ENCODE measurements at places on chromosomes 1 and 21.

DNA sequence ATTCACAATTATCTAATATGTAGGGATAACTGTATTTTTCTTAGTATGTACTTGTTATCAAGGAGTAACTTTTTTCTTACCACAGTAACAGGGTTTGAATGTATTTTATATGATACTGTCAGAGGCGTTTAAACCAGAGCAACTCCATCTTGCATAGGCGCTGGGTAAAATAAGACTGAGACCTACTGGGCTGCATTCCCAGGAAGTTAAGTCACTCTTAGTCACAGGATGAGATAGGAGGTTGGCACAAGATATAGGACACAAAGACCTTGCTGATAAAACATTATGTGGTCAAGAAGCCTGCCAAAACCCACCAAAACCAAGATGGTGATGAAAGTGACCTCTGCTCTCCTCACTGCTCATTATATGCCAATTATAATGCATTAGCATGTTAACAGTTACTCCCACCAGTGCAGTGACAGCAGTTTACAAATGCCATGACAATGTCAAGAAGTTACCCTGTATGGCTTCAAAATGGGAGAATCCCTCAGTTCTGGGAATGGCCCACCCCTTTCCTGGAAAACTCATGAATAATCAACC, 64.8 kb downstream of the RPE65 start:
- DNase-seq: no peak

GRCh38 chr1:202807451-202807925, 733 bp downstream of the KDM5B start:
- DNase-seq: peak; percentile 74

DNA sequence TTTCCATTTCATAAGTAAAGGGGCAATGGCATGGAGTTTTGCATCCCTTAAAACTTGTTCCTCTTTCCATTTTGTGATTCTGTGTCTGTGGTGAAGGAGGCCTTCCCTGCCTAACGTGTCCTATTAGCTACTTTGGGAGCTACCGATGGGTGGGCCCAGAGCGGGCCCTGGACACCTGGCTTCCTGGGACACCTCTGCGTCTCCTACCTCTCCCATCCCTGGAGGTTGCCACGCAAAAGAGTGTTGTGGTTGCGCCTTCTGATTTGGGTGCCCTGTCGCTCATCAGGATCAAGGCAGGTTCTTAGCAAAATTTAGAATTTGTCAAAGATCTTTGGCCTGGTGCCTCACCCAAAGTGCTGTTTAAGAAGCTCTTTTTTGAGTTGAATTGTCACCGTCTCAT, 116.4 kb upstream of the CACNA1E start:
- no peak for DNase-seq

GRCh38 chr1:69497441-69498221, 70.1 kb upstream of the LRRC7 start:
- DNase-seq: no peak

- DNase-seq: no peak
Observed at GRCh38 chr1:84797603-84798002, 95.4 kb downstream of the LPAR3 start.

DNA sequence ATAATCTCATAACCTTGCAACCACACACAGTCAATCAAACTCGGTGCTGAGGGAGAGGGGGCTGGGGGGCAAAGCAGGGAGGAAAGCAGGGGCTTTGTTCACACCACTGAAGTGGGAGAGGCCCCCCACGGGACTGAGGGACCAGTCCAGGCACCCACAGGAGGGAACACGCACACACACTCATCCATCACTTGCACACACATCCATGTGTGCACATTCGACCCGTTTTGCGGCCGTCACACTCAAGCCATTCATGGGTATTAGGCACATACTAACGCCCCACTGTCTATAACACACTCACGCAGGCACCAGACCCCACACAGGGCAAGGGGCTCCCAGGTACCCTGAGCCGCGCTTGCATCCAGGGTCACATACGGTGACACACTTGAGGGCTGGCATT, 14.0 kb downstream of the EFNA3 start:
- DNase-seq: no peak

DNA sequence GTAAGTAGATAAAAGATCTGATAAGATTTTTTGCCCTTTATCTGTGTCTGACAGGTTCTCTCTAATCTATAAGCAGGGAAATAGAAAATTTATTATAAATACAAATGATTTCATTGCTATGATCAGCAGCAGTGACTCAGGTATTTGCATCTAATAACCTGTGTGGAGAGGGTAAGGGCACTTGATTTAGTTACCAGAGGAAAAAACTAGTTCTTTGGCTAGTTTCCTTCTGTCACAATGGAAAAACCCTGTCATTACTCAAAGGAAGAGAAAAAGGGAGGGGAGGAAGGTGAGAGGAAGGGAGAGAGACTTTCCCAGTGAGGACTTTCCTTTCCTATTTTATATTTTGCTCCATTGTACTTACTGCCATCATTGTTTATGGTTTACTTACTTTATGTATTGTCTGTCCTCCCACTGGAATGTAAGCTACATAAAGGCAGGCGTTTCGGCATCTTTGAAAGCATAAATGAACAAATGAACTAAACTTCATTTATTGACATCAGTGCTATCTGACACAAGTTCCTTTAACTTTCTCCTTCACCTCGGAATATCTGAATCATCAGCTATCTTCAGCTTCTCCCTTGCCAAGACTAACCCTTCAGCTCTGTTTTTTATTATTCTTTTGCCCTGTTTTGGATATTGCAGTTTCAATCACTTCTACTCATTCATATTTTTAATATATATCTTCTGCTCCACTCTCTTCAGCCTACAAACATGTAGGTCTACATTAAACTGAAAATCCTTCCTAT, 34.9 kb downstream of the WDR3 start:
- no peak for DNase-seq

DNA sequence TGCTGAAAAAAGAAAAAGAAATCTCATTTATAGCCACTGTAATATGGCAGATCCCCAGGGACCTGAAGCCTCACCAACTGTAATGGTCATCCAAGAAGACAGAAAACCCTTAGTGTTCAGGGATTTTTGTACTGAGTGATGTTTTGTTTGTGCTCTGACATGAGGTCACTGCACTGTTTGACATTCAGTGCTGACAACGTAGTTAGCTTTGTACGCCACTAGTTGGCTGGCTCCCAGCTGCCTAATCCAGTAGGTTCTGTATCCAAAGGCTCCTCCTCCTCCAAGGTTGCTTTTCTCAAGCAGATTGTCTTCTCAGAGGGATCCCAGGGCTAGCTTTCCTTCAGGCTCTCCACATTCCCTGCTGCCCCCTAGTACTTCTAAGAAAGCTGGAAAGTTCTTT, 9.5 kb upstream of the YRDC start:
- peak; percentile 70 for DNase-seq

GRCh38 chr1:92201973-92202372, 15.7 kb upstream of the C1orf146 start:
- DNase-seq: no peak

DNA sequence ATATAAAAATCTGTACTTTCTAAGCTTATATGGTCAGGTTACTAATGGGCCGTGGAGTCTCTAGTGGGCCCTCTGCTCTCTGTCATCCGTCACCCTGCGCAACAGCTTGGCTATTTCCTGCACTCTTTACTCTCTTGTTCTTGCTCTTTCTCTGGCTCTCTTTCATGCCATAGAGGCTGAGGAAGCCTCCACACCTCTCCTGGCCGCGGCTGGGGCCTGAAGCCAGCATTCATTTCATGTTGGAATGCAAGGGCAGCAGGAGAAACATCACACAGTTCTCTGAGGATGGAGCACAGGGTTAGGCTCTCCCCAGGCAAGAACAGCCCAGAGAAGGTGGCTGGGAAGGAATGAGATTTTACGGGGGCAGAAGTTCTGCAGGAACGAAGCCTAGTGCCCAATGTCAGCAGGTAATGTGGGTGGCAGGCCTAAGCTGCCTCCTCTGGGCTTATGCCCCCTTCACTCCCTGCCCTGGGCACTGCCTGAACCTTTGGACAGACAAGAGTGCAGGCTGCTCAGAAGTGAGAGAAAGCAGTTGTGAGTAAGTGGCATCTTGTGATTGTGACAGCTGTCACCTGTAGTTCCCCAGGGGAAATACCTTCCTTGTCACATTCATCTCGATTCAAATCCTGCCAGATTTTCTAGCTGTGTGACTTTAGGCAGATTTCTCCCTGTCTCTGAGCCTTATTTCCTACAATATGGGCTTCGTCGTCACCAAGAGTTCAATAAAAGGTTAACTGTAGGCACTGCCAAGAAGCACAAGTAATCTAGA, 3.6 kb upstream of the FHAD1 start:
- DNase-seq: no peak

GRCh38 chr1:94113589-94114226, 7.2 kb downstream of the ABCA4 start:
- DNase-seq: peak; percentile 47

DNA sequence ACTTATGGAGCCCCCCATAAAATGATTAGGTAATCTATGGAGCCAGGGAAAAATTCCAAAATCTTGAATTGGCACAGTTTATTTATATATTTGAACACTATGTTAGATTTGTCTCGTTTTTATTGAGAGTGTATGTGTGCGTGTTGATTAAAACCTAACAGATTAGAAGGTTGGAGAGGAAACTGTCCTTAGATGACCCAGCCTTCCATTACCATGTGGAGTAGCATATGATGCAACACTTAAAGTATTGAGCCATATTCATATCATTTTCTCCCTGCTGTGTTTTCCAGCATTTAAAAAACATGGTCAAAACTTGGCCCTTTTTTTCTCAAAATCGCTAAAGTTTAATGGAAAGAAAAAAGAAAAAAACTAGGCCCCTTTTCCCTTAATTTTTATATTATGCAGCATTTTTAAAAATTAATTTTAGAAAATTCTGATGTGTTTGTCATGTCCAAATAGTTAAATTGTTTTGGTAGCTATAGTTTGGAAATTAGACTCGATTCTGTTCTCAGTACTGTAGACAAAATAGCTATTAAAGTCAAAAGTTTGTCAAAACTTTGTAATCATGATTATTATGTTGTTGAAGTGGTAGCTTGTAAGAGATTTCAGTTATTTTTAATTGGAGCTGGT, 2.3 kb downstream of the LRRC8D start:
- no peak for DNase-seq

GRCh38 chr1:31712630-31713029, 8.8 kb upstream of the COL16A1 start:
- DNase-seq: peak; percentile 59

DNA sequence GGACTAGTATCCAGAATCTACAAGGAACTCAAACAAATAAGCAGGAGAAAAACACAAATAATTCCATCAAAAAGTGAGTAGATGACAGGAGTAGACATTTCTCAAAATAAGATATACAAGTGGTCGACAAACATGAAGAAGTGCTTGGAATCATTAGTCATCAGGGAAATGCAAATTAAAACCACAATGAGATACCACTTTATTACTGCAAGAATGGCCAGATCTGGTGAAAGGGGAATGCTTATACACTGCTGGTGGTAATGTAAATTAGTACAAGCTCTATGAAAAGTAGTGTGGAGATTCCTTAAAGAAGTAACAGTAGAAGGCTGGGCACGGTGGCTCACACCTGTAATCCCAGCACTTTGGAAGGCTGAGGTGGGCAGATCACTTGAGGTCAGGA, 73.8 kb downstream of the POU2F1 start:
- DNase-seq: no peak

DNA sequence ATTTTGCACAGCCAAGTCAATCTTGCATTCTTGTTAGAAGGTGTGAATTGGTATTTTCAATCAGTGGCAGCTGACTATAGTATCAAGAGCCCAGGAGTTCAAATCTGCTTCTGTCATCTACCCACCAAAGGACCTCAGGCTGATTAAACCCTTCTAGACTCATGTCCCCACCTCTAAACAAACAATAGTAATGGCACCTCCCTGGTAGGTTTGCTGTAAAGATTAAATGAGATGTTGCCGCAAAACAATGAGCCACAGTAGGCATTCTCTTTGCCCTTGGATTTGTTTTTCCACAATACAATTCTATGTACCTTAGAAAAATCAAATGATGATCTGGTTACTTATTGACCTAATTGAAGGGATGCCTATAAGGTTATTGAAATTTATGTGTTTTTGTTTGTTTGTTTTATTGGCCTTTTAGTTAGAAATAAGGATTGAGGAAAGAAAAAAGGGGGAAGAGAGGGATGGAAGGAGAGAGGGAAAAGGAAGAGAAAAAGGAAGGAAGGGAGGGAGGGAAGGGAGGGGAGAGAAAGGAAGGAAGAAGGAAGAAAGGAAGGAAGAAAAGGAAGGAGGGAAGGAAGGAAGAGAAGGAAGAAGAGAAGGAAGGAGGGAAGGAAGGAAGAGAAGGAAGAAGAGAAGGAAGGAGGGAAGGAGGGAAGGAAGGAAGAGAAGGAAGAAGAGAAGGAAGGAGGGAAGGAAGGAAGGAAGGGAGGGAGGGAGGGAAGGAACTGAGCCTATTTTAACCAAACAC, 110.7 kb downstream of the ETS2 start:
- DNase-seq: peak; percentile 29

- DNase-seq: no peak
Observed at GRCh38 chr1:196997423-196997822, 20.1 kb downstream of the CFHR5 start.

- no peak for DNase-seq
Observed at GRCh38 chr1:84370831-84371394, 27.4 kb upstream of the DNASE2B start.

DNA sequence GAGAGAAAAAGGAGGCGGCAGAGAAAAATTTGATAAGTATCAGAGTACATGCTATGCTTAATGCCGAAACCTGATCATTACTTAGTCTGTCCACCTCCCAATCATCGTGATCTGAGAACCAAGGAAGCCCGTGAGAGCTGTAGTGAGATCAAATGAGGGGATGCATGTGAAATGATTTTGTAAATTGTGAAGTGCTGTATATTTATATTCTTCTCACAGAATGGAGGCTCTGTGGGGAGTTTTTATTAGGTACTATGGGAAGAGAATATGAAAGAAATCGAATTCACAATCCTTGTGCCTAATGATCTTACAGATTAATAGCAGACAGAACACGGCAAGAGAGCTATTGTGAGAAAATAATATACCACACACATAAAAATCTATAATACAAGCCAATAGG, 115.5 kb downstream of the LYPLAL1 start:
- no peak for DNase-seq

DNA sequence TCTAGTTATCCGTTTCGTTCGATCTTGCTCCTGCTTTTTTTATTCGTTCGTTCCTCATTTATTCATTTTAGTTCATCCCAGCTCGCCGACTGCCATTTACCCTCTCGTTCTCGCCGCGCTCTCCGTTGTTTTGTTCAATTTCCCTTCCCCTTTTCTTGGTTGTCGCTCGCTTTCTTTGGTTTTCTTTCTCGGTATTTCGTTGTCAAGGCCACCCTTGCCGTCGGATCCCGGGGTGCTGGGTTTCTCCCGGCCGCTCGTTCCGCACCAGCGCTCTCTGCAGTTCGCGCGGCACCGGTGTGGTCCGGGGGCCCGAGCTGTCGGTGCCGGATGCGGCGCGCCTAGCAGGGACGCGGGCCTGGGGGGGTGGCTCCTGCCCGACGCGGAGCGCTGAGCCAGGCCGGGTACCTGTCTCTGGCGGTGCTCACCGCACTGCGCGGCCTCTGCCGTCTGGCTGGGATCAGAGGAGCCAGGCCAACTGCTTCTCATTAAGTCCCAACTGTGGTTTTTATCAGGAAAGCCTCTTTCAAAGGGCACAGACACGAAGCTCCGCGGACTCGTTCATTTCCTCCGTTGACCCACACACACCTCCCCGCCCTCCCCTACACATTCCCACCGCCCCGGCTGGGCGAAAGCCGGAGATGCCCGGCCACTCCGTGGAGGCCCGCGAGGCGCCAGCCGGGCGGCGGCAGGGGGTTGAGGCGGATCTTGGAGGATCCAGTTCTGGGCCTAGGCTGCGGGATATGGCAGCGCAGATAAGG, 1.6 kb downstream of the ALX3 start:
- DNase-seq: peak; percentile 75

Measured in endodermal cell (in vitro differentiated cells).